ENCODE measurements at places on chromosomes 6 and 20.
A peak's percentile ranks its signal among the peaks of the same experiment; 100 is the strongest.

DNA sequence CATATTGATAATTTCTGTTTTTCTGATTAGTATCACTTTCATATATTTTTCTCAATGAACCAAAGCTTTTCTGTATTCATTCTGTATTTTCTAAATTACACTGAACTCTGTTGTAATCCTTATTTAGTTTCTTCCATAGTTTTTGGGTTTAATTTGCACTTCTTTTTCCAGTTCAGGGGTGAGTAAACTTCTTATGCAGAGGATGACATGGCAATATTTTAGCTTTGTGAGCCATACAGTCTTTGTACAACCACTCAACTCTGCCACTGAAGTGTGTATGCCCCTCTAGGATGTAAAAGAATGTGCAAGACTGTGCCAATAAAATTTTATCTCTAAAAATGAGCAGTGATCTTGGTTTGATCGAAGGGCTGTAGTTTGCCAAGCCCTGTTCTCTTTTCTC lies 239.0 kb upstream of the CITED2 start:
- no peak for DNase-seq

- DNase-seq, result no peak
Observed at GRCh38 chr20:39082622-39083398, 120.7 kb downstream of the DHX35 start.

DNA sequence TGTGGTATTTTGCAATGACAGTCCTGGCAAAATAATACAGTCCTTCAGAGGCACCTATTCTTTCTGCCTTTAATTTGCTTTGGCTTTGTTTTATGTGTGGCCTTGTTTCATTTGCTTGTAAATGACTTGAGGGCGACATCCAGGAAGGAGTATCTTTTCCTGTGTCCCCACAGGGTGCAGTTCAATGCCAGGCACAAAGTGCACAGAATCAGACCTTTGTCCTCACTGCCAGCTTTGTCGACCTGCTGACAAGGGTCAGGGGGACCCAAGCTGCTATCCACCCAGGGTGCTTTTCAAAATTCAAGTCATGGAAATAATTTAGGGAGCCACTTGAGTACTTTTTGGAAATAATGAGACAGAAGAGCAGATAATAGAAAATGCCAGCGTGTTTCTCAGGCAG lies 37.0 kb upstream of the CDKN1A start:
- no peak for DNase-seq

GRCh38 chr6:139017227-139017626 lies 11.3 kb upstream of the ABRACL start:
- DNase-seq, result no peak

DNA sequence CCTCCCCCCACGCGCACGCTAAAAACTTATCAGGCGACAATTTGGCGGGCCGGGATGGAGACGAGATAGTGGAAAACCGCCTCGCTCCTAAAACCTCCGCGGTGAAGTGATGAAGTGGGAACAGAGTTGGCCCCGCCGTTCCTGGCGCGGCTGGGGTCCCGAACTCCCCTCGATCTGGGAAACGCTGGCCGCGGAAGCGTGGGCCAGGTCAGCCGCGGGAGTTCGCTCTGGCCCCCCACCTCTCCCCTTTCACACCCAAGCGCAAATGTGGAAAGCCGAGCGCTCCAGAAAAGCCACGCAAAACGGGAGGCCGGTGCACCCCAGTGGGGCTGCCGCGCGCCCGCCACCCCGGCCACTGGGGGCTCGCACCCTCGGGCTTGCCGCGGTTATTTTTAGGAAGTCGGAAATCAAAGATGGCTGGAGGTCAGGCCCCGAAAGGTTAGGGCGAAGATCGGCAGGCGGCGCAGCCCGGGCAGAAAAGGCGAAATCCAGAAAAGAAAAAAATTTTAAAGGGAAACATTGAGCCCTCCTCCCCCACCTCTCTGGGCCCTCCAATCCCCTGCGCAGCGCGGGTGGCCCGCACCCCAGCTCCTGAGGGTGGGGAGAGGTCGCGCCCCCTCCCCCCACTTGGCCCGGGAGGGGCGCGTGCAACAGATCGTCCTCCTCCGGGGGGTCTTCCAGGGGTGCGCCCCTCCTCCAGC lies 1.0 kb downstream of the SALL4 start:
- DNase-seq, result no peak

- no peak for DNase-seq
Observed at GRCh38 chr20:22949331-22950109, 85.6 kb upstream of the SSTR4 start.

- DNase-seq, result peak; percentile 22
Observed at GRCh38 chr20:5001174-5002076, at the start of gene SLC23A2. TSS of gene SLC23A2 (minus strand) at chr20:5001510. CDS start at chr20:4932562, 68,948 bp downstream.

GRCh38 chr20:11260611-11261010 lies 586.8 kb upstream of the JAG1 start:
- no peak for DNase-seq

GRCh38 chr6:43493833-43494232 lies 16.3 kb downstream of the LRRC73 start:
- DNase-seq, result no peak

DNA sequence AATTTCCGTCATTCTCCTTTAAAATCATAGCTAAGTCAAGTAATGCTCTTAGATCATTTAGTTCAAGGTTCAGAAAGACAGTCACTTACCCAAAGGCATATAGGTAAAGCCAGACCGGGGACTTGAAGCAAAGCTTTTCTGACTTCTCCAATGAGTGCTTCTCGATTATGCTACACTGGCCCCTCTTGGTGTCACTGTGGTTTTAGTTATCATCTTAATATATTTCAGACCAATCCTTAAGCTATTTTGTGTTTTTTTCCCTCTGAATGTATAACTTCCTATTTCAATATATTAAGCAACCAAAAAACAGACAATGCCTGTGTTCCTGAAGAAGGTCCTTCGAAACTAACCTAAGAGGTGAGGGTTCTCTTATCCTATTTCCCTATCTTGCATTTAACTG lies 3.9 kb downstream of the PRDM1 start:
- no peak for DNase-seq

DNA sequence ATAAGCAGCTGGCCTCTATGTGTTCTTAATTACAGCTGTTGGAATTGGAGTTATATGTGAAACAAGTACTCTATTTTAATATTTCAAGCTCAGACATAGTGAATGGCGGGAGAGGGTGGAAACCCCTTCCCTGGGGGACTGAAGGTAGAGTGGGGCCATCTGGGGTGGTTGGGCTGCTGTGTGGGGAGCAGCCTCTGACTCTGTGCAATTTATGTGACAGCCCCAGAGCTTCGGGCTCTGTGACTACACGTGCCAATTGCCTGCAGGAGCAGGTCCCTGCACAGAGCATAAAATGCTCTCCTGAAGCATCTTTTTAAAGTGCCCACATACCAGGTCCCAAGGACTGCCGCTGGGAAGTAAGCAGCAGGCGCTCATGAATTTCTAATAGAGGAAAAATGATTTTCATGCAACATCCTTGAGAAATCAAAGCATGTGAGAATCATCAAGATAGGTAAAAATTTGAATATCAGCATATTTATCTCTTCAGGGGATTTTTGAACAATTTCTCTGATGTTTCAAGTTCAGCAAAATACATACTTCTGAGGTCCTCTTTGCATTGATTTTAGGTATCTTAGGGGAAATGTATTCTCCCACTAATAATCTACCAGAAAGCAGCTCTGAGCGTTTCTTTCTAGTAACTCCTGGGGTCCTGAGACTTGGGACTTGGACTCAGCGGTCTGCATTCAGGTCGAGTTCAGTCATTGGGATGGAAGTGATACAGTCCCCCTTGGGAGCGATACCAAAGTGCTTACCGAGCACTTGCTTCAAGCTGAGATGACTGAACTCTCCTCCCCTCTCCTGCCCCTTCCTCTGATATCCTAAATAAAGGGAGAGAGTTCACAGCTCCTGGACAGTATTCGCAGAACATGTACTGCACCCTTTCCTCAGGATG lies 40.0 kb downstream of the ALDH8A1 start:
- no peak for DNase-seq

DNA sequence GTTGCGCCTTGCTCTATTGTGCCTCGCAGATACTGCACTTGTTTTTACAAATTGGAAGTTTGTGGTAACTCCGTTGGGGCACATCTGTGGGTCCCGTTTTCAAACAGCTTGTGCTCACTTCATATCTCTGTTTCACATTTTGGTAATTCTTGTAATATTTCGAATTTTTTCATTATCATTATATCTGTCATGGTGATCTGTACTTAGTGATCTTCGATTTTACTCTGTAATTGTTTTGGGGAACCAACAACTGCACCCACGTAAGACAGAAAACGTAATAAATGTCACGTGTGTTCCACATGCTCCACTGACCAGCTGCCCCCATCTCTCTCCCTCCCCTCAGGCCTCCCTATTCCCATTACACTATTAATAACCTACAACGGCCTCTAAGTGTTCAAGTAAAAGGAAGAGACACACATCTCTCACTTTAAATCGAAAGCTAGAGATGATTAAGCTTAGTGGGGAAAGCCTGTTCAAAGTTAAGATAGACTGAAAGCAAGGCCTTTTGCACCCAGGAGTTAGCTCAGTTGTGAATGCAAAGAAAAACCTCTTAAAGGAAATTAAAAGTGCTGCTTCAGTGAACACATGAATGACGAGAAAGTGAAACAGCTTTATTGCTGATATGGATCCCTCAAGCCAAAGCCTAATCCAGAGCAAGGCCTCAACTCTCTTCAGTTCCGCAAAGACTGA lies 26.9 kb downstream of the TTLL2 start:
- no peak for DNase-seq

GRCh38 chr6:5257400-5257799 lies 3.4 kb downstream of the LYRM4 start:
- no peak for DNase-seq

GRCh38 chr20:43721429-43722152 lies 5.2 kb downstream of the GTSF1L start:
- no peak for DNase-seq

GRCh38 chr20:5844063-5844681 lies 94.0 kb downstream of the SHLD1 start:
- DNase-seq, result peak; percentile 17

DNA sequence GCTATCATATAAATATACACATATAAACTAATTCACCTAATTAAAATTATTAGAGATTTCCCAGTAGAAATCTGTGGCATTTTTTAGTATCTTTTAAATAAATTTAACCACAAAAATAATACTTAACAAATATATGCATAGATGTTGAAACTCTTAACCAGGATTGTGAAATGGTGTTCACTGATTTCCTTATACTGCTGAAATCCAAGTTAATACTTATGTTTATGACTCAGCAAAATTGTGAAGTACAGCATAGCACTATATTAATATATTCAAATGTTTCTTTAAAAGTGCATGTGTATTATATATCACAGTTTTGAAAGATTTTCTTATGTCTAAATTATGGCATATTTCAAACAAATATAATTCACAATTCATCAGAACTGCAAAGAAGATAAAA lies 328.2 kb upstream of the MANEA start:
- no peak for DNase-seq

- DNase-seq, result no peak
Observed at GRCh38 chr6:63883597-63883996, 248.0 kb downstream of the PHF3 start.

DNA sequence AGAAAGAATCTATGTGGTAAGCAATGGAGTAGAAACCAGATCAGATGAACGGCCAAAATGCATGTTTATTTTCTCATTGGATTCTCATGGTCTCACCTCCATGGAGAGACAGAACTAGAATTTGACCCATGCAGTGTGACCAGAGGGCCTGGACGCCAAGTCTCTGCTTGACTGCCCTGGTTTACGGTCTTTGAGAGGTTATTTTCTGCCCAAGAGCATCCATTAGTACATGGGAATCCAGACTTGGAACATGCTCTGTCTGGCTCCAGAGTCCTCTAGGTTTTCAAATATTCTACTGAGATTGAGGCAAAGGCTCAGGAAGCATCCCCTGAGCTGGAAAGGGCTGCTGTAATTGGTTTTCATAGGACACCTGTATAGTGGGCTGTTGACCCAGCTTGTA lies 45.5 kb upstream of the UST start:
- no peak for DNase-seq

- no peak for DNase-seq
Observed at GRCh38 chr6:119310486-119311036, 39.0 kb downstream of the MAN1A1 start.
